Fibroblast of mammary gland (primary cell): ENCODE measurements at places on chromosomes 7 and 10.

DNA sequence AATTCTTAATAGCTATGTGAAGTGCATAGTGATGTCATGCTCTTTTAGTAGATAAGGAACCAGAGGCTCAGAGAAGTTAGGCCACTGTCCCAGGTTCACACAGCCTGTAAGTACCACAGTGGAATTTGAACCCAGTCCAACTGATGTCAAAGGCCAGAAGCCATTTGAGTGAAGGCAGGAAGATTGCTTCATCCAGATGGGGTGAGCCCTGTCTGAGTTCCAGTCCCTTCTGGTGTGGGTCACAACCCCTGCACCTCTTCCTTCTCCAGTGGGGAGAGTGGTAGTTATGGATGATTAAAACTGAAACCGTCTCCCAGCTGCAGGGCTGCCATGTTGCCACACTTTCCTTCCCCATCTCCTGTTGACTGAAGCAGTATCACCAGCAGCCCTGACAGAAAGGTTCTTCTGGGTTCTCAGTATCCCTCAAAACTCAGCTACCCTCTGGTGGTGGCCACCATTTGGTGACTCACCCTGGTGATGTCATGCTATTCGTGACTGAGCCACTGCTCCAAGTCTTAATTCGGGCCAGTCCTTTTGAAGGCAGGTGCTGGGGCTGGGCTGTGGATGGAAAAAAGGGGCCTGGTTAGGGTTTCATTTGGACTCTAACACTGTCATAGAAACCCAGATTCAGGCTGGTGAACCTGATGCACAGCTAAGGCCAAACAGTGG is 1.5 kb upstream of the C10orf95 start:
- peak; percentile 90 for DNase-seq

DNA sequence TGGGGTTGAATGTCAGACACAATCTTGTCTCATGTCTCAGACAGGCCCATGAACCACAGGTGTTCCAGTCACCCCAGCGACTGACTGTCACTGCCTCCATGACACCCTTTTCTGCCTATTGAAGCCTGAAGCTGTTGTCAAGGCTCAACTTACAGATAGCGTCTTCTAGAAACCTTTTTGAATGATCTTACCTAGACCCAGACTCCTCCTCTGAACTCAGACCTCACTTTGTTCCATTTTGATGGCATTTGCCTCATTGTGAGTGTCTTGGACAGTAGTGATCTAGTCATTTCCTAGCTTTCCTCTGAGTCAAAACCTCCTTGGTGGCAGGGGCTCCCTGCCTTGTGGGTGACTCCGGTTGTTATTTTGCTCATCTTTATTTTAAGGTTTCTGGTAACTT is 98.3 kb upstream of the AGK start:
- DNase-seq, result no peak

GRCh38 chr7:138542183-138542582 is 82.1 kb downstream of the TRIM24 start:
- no peak for DNase-seq

GRCh38 chr7:135263321-135263970 is 29.8 kb downstream of the STRA8 start:
- DNase-seq, result no peak

GRCh38 chr10:22570733-22571430 is 143.5 kb downstream of the PIP4K2A start:
- no peak for DNase-seq

DNA sequence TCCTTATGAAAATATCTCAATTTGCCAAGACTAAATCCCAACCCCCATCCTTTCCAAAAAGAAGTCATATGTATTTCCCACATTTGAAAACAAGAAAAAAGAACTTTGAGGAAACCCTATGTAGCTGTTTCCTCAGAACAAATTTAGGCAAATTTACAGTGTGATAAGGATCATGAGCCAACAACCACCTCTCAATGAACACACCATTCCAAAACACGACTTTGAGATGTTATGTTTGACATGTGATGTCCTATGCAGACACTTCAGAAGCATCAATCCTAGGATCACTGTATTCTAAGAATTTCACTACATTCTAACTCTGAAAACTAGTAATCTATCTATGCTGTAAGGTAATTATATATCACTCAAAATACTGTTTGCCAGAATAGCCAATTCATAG is 62.2 kb downstream of the NT5C2 start:
- DNase-seq, result no peak

GRCh38 chr10:80598951-80599350 is 61.2 kb downstream of the SH2D4B start:
- DNase-seq, result no peak

- no peak for DNase-seq
These were observed 3.4 kb downstream of the NEUROD6 start for GRCh38 chr7:31337002-31337565.

GRCh38 chr10:14822879-14823755 is 14.7 kb downstream of the CDNF start:
- peak; percentile 54 for DNase-seq

DNA sequence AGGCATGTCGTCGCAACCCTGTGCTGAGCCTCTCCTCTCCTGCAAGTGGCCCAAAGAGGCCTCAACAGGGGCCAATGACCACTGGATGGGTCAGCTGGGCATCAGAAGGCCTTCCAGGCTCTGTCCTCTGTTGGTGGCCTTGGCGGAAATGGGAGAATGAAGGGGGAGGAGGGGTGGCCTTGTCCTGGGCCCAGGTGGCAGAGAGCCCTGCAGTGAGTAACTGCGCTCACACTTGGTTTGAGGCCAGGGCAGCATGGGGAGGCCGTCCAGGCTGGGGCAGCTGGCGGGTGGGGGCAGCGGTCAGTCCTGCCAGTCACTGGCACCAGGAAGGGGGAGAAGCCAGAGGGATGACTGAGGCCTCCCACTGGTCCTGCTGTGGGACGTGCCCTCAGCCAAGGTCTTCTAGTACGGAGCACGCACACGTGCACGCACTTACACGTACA is 59.8 kb downstream of the LHPP start:
- no peak for DNase-seq

DNA sequence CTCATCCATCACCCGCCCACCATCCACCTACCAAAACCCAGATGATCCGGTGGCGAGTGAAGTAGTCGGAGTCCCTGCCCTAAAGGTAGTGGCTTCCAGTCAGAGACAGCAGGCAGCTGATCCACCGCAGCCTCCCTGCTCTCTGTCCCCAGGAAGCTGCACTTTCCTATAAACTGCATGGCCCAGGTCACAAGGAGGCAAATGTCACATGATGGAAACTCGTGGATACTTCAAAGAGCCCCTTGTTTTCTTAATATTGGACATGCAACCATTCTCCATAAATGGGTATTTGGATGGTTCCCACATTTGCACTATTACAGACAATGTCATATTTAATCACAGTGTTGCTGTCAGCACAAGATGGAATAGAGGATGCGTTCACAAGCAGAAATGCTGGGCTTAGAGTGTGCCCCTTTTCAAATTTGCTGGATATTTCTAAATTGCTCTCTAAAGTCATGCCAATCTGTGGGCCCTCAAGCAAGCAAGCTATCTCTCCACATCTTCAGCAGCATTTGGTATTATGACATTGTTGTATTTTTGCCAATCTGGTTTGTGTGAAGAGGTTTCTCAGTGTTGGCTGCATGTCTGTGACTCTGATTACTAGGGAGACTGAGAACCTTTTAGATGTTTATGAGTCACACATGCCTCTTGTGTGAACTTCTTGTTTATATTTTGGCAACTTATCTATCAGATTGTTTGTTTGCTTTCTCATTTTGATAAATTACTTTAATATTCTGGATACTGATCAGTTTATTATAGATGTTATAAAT is 822.0 kb downstream of the TNS3 start:
- peak; percentile 72 for DNase-seq

DNA sequence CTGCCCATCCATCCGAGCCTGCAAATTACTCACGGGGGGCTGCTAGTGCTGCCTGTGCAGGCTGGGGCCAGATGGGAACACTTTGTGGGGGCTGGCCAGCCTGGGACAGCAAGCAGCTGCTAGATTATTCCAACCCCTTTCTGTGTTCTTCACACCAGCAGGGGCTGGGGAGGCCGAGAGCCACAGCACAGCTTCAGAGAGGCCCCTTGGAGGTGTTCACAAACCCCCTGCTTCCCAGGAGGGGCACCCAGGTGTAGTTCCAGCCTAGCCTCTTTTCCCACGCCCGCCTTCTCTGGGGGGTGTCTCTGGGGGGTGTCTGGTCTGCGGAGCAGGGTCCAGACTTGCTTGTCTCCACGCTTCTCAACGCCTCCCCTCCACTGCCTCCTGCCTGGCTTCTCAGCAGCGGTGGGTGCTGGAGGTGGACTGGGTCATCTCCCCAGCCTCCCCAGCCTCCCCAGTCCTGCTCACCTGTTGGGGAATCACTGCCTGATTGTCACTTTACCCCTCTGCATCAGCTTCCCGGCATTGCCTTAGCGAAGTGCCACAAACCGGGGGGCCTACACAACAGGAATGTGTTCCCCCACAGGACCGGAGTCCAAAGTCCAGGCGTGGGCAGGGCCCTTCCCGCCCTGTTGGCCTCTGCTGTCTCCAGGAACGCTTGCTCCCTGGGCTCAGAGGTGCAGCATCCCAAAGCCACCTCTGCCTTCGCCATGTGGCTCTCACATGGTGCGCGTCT is 74.0 kb upstream of the EN2 start:
- no peak for DNase-seq

DNA sequence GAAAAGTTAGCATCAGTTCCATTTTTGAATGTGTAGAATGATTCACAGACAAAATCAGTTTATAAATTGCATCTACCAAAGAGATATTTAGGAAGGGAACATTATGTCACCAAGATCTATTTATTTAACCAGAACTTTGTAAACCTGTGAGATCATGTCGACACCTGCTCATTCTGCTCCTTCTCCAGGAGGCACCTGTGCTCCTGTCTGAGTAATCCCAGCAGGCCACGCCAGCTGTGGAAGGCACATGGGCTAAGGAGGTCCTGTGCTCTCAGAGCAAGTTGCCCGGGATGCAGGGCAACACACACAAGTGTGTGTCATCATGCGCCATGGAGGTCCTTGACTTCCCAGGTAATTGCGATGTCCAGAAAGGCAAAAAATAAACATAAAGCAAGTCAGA is 45.5 kb upstream of the ADARB2 start:
- DNase-seq, result no peak

DNA sequence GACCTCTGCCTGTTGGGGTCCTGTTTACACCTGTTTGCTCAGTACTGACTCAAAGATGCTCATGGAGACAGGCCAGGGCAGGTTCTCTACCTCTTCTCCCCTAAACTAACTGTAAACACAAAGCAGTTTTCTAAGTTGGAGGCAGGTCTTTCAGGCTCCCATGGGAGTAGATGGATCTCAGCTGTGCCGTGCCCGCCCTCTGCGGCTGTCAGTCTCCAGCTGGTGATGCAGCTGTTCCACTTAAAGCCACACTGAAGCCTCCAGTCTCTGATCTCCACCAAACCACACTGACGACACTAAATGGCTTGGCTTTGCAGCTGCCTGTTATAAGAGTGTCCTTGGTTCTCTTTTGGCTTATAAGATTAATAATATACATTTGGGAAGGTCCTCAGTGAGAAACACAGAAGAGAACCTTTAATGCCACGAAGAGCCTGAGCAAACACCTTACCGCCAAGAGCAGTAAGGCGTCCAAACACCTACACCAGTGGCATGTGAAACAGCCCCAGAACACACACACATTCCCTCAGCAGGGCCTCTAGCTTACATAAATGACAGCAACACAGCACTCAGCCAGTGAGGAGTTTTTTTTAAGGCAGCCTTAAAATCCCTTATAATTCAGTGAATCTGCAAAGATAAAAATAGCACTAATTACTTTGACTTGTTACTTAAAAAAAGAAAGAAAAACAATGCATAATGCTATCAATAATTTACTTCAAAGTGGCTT is 60.4 kb upstream of the KCNIP2 start:
- no peak for DNase-seq

GRCh38 chr10:94631077-94631875 is 52.3 kb upstream of the CYP2C18 start:
- DNase-seq, result no peak

DNA sequence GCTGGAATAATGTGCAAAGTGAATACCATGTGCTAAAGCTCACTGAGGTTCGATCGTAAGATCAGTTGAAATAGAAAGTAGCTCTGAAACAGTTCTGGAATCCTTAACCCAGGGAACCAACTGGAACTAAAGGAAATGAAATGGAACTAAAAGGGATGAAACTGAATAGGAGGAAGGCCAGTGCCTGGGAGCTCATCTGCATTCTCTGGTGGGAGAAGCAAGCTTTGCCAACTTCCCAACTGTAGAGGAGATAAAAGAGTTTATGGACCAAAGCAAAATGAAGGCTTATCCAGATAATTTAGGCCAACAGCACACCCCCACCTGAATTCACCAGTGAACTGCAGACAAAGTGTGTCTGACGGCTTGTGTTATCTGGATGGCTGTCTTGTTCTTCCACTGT is 188.6 kb upstream of the HABP2 start:
- no peak for DNase-seq

- no peak for DNase-seq
These were observed 22.9 kb upstream of the NPS start for GRCh38 chr10:127526161-127526560.

DNA sequence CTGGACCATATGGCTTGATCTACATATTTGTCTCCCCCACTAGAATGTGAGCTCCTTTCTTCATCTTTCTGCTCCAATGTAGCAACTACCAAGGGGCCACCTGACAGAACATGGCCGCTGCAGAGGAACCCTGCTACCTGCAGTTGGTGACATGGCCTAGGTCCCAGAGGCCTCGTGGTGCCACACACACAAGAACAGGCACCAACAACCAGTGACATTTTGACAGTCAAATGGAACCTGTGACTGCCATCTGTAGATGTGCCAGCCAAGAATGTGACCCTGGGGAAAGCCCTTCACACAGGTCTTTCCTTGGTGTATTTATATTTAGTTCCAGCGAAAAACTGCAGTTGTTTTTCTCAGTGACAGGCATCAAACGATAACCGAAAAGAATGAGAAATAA is 67.9 kb upstream of the ANKRD1 start:
- no peak for DNase-seq

- DNase-seq, result no peak
These were observed 25.3 kb downstream of the CHCHD3 start for GRCh38 chr7:133056370-133057238.

DNA sequence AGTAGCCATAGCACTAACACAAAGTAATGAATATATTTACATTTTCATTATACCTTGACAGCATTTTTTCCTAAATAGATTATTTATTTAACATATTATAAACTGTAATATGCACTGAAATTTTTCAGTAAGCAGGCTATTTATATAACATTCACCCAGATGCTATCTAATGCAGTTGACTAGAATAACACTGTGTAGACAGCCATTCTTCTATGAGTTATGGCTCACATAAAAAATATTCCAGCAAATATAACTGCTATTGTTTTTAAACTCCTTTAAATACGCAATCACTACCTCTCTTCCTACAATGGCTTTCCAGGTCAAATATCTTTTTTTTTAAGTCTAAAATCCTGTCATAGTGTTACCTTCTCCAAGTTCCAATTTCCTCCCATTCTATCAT is 21.6 kb downstream of the TPK1 start:
- DNase-seq, result no peak
